ENCODE measurements at places on chromosomes 7 and 10.

- no peak for DNase-seq
Measured at GRCh38 chr10:117502421-117503243, 39.9 kb upstream of the EMX2 start.

- no peak for DNase-seq
Measured at GRCh38 chr7:141946796-141947195, at the start of gene CLEC5A. Gene CLEC5A (minus strand): TSS chr7:141946974. CDS start chr7:141946292, 682 bp downstream.

- DNase-seq: no peak
Measured at GRCh38 chr7:69603351-69603750, 5.1 kb downstream of the AUTS2 start.

- no peak for DNase-seq
Measured at GRCh38 chr10:125159932-125160855, at the start of gene CTBP2. Gene CTBP2 (minus strand): TSS chr10:125160563.

GRCh38 chr7:112162784-112163506 lies 43.3 kb downstream of the DOCK4 start:
- no peak for DNase-seq

DNA sequence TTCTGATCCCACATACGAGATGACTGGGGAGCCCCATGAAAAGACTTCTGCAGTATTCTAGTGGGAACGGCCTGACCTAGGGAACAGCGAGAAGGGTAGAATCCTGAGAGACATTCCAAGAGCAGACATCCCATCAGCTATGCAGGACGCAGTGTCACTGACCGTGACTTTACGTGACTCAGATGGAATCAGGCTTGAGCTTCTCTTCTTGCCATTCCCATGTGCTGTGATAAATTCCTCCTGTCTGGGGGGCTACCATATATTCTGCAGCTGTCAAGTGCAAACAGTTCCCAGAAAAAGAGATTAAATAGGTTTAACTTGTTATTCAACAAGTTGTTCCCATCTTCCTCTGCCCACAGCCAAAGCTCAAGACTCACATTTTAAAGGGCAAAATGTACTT lies 73.1 kb upstream of the PDE1C start:
- DNase-seq: no peak

DNA sequence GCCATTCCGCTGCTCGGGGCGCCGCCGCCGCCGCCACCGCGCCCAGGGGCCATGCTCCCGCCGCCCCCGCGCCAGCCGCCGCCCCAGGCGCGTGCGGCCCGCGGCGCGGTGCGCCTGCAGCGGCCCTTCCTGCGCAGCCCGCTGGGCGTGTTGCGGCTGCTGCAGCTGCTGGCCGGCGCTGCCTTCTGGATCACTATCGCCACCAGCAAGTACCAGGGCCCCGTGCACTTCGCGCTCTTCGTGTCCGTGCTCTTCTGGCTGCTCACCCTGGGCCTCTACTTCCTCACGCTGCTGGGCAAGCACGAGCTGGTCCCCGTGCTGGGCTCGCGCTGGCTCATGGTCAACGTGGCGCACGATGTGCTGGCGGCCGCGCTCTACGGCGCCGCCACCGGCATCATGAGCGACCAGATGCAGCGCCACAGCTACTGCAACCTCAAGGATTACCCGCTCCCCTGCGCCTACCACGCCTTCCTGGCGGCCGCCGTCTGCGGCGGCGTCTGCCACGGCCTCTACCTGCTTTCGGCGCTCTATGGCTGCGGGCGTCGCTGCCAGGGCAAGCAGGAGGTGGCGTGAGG lies 383 bp downstream of the MARVELD1 start:
- peak; percentile 14 for DNase-seq

DNA sequence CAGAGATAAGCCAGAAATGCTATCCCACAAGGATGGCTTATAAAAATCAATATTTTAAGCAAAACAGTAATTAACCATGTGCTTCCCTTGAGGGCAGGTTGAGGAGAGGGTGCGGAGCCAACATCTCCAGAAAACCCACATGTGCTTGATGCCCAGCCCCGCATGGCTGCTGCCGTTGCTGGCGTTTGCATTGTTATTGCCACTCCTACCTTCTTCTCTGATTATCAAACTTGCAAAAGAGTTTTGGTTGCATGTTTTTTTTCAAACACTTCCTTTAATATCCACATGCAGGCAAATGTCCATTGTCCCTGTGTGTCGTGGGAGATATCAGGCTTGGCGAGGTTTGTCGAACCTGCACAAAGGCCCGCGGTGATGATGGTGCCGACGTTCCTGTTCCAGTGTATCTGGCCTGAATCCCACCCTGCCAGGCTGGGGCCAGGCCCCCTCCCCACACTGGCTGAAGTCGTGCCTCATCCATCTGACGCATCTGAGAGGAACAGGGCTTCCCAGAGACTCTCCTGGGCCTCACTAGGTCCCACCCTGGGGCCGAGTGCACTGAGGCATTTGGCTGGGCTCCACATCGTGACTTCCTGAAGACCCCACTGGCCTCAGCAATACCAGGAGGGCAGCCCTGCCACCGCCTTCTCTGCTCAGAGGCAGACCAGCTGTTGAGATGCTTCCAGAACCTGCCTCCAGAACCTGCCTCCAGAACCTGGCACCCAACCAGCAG lies 40.9 kb downstream of the TCERG1L start:
- DNase-seq: no peak

- no peak for DNase-seq
Measured at GRCh38 chr7:73635428-73636200, 11.3 kb upstream of the MLXIPL start.

DNA sequence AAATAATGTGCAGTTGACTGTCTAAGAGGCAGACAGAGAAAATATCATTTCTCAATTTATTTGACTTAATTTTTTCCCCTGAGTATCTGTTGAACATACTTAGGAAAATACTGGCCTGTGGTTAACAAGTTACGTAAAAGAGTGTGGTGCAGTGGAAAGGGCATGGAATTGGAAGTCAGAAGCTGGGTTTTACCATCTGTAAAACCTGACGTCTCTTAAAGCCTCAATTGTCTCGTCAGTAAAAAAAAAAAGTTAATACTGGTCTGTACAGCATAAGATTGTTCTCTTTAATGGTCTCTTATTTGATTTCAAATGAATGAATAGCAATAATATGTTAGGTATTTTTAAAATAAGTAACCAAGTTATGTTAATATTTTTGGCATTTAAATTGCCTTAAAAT lies 67.8 kb downstream of the PHTF2 start:
- DNase-seq: no peak

- no peak for DNase-seq
Measured at GRCh38 chr10:132421847-132422751, 25.1 kb downstream of the PWWP2B start.
